ENCODE measurements at places on chromosomes 7 and 10.

DNA sequence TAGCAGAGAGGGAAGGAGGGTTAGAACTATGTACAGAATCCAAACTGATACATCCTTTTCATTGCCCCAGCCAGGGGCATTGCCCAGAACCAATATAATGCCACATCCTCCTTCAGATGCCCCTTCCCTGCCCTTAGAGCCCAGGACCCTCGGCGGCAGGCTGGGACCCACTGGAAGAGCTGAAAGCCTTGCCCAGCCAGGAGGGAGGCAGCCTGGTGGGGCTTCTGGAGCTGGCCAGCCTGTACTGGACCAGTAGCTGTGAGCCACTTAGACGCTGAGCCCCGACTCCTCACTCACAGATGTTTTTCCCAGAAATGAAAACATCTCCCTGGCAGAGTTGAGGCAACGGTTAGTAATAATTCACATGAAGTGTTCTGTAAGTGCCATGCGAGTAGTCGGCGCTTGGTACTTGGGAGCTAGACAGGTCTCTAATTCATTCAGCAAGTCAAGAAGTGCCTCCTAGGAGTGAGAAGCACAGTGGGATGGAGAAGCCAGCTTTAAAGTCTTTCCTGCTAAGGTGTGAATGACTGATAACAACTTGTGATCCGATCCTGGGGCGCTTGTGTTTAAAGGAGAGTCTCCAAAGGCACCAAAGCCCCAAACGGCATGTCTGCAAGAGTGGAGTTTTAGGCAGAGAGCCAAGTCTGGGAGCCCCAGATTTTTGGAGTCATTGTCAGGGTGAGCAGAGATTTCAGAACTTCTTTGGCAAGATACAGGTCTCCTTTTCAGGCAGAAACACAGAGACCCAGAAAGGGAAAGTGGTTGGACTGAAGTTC lies 9.8 kb downstream of the VSIR start:
- no peak for DNase-seq

DNA sequence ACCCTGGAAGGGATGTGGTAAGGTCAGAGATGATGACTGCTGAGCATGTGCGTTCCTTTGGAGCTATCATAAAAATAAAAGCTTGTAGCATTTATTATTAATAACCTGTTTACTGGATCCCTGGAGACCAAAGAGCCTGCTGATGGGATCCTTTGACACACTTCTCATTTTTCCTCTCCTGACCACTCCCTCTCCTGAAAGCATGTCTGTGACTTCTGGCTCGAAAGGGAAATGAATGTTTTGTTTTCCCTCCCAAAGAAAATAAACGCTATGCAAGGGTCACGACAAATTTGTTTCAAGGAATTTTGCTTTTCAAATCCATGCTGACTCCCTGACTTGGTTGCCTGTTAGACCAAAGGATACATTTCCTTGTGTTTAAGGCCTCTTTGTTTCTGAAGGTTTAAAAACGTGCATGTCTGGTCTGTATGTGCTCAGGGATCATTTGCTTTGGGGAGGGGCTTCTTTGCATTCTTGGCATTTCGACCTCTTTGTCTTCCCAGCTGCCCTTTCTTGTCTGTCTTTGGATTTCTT lies 185.1 kb upstream of the AGK start:
- DNase-seq, result no peak

GRCh38 chr7:142716596-142716995 lies 32.7 kb upstream of the PRSS1 start:
- DNase-seq, result no peak

- no peak for DNase-seq
Observed at GRCh38 chr7:39712751-39713150, 89.4 kb downstream of the RALA start.

GRCh38 chr7:90298145-90299038 lies 22.7 kb downstream of the FAM237B start:
- no peak for DNase-seq

DNA sequence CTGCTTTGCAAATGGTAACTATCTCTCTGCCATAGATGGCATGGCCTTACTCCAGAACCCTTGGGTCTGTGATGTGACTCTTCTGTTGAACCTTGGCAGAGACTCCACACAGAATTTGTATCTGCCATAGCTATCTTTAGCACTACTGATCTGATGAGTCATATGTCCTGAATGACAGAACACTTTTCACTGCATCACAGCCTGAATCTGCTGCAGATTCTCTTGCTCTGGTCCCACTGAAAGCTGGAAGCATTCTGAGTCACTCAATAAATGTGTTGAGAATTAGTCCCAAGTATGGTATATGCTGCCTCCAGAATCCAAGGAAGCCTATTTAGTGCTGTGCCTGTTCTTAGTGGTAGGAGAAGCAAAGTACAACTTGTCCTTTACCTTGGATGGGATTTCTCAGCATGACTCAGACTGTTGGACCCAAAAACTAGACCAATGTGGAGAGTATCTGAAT lies 39.5 kb upstream of the ANKRD1 start:
- no peak for DNase-seq

- DNase-seq, result no peak
Observed at GRCh38 chr7:153370092-153370491, 610.5 kb downstream of the ACTR3B start.

- DNase-seq, result no peak
Observed at GRCh38 chr7:71313553-71313952, 181.6 kb downstream of the GALNT17 start.

GRCh38 chr7:68041554-68041953 lies 1044.9 kb downstream of the TYW1 start:
- DNase-seq, result no peak

- DNase-seq, result no peak
Observed at GRCh38 chr7:107461938-107462533, 7.8 kb upstream of the GPR22 start.

GRCh38 chr10:122052701-122053100 lies 63.7 kb downstream of the TACC2 start:
- no peak for DNase-seq

GRCh38 chr7:103605640-103606039 lies 159.6 kb upstream of the SLC26A5 start:
- DNase-seq, result no peak

GRCh38 chr10:46091080-46091827 lies 45.2 kb upstream of the MSMB start:
- no peak for DNase-seq

GRCh38 chr10:60429084-60429849 lies 39.6 kb upstream of the ANK3 start:
- no peak for DNase-seq

DNA sequence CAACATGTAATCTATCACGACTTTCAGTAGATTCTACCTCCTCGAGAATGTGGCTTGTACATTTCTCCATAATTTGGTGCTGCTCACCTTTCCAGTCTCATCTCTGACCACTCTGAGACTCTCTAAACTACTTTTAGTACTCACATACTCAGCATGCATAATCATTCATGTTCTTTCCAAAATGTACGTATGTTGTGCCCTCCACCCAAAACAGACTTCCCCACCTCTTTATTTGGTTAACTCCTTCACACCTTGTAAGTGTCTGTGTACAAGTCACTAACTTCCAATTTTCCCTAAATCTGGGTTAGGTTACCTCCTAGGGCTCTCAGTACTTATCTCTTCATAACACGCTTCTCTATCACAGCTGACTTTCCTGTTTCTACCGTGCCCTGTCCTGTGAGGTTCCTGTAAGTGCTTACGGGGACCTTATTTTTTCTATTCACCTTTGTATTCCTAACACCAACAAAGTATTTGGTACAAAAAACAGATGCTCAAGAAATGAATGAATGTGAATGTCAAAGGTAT lies 186.2 kb upstream of the MKLN1 start:
- no peak for DNase-seq

DNA sequence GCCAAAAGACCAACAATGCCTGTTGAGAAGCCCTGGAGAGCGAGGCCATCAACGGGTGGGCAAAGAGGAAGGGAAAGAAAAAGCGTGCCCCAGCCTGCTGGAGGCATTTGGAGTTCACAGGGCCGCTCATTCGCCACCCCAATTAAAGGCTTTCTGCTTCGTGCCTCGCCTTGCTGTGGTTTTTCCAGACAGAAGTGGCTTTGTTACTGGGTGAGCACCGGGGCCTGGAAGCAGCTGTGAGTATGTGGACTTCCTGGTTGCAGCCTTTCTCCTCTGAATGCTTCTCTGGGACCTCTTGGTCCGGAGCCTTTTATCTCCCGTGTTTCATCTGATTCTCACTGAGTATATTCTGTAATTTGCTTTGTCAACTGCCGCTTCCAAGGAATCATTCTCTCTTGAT lies 118.1 kb upstream of the EGR2 start:
- peak; percentile 39 for DNase-seq

GRCh38 chr7:70674571-70675010 lies 457.4 kb upstream of the GALNT17 start:
- DNase-seq, result no peak

DNA sequence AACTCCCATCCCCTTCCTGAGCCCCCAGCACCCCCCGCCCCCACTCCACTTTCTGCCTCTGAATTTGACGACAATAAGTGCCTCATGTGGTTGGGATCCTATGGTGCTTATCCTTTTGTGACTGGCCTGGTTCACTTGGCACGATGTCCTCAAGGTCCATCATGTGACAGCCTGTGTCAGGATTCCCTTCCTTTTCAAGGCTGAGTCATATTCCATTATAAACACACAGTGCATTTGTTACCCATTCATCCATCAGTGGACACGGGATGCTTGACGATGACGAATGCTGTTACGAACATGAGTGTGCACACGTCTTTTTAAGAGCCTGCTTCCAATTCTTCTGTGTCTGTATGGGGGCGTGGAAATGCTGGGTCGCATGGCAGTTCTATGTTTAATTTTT lies 26.7 kb downstream of the SHH start:
- DNase-seq, result no peak

DNA sequence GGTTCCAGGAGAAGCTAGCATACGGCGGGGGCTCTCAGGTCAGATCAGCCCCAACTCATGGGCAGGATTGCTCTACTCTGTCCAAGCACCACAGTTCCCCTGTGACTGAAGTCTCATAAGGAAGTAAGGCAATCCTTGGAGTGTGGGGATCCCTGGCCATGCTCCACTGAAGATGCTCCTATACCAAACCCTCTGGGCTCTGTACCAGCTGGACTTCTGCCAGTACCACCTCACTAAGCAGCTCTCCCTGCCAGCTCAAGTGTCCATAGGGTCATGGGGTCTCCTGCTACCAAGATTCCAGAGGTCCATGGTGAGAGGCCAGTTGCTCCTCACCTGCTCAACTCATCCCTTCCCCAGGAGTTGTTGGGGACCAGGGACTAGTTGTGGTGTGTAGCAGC lies 355.7 kb upstream of the STEAP1 start:
- DNase-seq, result no peak

DNA sequence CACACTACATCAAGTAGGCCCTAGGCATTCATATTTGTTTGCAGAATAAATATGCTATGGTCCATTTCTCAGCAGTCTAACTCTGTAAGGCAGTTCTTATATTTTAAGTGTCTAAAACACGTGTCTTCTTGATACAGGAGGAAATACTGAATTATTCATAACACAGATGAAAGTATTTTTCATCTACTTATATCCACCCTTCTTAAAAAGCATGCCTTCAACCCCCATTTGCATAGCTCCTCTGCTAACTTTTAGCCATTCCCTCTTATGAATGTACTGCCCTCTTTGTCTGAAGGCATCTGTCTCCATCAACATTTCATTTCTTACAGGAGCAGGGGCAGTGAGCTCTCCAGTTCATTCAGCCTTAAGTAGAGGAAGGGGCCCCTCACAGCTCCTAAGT lies 57.7 kb downstream of the ZFAND4 start:
- DNase-seq, result no peak

GRCh38 chr7:113113912-113114311 lies 4.4 kb downstream of the SMIM30 start:
- DNase-seq, result no peak

GRCh38 chr7:31121601-31122000 lies 69.5 kb downstream of the ADCYAP1R1 start:
- no peak for DNase-seq

- no peak for DNase-seq
Observed at GRCh38 chr10:49021685-49022084, 82.0 kb upstream of the LRRC18 start.

DNA sequence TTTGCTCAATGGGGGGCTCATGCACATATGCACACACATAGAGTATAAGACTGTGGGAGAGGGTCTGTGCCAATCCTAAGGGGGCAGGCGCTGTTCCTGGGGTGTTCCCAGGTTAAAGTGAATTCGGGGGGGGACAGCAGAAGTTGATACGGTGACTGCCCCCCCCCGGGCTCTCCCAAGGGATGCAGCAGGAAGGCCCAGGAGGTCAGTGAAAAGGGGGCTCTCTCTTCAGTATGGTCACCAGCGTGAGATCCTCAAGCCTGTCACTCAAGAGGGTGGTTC lies 32.4 kb downstream of the SPDYE6 start:
- no peak for DNase-seq

- no peak for DNase-seq
Observed at GRCh38 chr10:105262666-105263065, 621.6 kb downstream of the SORCS3 start.

DNA sequence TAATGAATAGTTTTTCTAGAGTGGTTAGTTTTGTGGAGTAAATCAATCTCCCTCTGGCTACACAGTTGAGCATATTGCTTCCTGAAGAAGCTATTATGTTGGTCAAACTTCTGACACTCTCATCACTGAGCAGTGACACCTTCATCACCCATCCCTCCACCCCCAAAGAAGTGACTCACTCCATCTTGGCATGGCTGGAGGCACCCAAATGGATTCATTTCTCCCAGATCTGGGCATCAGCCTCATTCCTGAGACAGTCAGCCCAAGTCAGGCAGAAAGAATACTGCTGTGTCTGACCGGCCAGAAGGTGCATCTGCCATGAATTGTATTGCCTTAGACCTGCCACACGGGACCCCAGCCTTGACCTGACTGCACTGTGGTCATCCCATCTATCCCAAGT lies 117.0 kb upstream of the HABP2 start:
- DNase-seq, result no peak

DNA sequence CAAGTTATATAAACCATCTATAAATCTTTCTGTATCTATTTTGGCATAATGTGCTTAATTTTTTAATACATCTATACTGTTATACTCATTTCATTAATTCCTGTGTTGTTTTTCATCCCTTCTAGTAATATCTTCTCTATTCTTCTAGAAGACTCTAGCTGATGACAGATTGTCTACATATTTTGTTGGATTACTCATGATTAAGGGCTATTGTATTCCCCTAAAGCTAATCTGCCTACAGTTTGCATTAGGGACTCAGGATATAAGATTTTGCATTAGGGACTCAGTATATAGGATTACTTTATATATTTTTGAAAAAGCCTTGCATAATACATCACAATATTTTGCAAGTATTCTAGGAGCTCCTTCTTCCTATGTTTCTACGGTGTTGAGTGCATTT lies 8.3 kb upstream of the SEMA3A start:
- no peak for DNase-seq
